ENCODE measurements at places on chromosomes 7 and 10.

DNA sequence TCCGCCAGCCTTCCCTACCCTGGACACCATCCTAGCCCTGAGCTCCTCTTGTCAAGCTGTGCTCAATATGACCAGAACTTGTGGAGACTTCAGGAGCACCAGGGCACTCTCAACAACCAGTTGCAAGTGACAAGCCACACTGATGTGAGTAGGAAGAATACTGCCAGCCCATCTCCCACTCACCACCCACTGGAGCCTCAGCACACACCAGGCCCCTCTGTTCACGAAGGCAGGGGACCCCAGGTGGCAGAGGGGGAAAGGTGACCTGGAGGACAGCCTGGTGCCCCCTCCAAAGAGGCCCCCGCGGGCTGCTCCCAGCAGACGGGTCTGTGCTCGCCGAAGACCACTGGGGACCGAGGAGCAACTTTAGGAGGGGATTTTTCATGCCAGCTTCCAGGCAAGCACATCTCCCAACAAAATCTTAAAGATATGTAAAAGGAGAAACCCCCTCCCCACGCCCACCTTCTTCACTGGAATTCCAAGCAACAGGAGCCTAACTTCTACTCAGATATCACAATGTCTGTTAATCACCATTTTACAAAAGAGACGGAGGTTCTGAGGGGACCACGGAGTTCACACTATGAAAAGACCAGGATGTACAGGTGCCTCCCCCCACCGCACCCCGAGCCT lies 1.0 kb downstream of the MMD2 start:
- DNase-seq = no peak

DNA sequence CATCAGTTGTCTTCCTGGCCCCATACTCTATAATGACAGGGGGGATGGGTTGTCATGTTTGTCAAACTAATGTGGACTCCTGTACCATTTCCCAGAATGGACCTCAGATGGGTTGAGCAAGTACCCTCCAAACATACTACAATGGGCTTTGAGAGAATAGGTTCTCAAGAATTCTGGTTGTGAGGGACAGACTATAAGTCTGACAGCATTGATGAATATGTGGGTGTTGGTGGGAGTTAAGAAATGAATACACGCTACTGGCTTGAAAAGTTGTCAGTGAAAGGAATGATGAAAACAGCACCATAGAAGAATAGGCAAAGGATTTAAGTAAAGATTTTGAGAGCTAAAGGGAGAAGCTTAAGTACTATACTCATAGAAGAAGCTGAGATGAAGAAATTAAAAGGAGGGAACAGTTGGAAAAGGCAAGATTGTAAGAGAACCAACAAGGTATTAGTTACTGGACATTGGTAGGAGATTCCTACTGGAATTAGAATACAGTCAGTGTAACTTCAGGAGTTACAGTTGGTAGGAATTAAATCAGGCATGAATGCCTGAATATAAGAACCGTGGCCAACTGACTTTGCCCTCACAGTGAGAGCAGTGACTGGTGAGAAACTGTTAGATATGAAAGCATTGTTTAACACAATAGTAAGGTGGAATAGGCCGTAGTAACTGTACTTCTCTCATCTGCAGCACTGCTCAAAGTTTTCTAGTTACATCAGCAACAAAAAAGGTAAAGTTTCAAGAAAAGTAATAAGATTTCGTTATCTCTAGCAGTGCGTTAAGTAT lies 86.3 kb downstream of the LCOR start:
- DNase-seq = no peak

GRCh38 chr10:27439101-27439500 lies 65.0 kb upstream of the RAB18 start:
- DNase-seq = no peak

DNA sequence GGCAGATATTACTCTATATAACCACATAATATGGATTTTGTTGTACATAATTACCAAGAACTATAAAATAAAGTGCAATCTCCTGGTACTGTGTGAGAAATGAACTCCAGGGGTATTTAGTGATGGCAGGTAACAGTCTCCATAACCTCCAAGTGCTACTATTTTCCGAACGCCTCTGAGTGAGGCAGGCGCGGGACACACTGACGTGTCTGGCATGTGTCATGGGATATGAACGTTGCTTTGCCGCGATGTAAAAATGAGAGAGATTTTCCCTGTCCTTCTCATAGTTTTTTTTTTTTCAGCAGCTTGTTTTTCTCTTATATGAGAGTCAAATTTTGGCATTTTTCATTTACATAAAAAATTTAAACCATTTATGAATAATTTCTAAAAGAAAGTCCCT lies 3.6 kb downstream of the ADARB2 start:
- no peak for DNase-seq

- DNase-seq = no peak
Observed at GRCh38 chr10:132366006-132366405, 31.0 kb upstream of the PWWP2B start.

GRCh38 chr7:36939816-36940215 lies 215.5 kb upstream of the AOAH start:
- DNase-seq = no peak

GRCh38 chr10:69392481-69393000 lies 24.2 kb downstream of the TACR2 start:
- DNase-seq = peak; percentile 74

DNA sequence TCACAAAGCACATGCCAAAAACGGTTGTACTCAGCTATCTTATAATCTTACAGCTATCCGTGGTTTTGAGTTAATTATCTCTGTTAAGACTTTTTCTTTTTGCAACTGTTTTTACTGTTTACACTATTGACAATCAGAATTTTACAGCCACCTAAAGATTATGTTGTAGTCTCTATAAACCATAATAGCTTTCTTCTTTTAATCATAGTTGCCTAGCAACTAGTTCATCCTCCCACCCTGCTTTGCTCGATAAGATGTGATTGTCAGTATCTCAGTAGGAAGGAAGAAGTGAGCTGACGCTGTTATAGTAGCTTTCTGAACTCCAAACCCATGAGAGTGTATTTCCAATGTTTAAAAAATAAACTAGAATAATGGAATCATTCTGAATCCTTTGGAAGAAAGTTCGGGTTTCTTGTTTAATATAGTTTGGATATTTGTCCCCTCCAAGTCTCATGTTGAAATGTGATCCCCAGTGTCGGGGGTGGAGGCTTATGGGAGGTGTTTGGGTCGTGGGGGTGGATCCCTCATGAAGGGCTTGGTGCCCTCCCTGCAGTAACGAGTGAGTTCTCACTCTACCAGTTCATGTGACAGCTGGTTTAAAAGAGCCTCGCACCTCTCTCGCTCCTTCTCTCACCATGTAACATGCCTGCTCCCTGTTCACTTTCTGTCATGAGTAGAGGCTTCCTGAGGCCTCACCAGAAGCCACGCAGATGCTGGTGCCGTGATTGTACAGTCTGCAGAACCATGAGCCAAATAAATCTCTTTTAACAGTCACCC lies 68.1 kb downstream of the SVOPL start:
- no peak for DNase-seq

- no peak for DNase-seq
Observed at GRCh38 chr10:22669163-22669711, 45.1 kb downstream of the PIP4K2A start.

DNA sequence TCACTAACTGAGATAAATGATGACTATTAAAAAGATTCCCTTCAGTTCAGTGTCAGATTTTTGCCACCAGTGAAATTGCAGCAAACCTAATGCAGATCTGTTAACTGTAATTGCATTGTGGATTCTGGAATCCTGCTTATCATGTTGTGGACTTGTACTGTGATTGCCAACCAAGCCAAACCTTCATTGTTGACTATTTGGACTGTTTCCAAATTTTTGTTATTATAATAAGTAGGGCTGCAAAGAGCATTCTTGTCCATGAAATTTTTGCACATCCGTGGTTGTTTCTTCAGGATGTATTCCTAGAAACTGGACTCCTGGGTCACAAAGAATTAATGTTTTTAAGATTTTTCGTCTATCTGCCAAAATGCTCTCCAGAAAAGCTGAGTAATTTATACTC lies 281.6 kb upstream of the ZMIZ1 start:
- no peak for DNase-seq

DNA sequence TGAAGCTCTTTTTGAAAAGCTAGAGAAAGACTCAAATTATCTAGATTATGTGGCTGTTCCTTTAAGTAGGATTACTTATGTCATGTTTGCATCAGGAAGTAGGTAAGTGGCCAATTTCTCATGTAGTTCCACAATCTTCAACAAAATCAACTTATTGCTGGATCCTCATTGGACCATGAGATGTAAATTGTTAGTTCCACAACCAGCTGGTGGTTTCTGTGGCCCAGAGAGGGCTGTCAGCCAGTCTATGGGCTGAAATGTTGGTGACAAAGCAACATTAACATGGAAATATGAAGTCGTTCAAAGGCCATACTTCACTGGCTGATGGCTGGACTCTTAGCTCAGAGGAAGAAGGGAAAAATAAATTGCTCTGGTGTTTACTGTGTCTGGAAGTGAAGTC lies 157.9 kb downstream of the PLXDC2 start:
- DNase-seq = no peak

DNA sequence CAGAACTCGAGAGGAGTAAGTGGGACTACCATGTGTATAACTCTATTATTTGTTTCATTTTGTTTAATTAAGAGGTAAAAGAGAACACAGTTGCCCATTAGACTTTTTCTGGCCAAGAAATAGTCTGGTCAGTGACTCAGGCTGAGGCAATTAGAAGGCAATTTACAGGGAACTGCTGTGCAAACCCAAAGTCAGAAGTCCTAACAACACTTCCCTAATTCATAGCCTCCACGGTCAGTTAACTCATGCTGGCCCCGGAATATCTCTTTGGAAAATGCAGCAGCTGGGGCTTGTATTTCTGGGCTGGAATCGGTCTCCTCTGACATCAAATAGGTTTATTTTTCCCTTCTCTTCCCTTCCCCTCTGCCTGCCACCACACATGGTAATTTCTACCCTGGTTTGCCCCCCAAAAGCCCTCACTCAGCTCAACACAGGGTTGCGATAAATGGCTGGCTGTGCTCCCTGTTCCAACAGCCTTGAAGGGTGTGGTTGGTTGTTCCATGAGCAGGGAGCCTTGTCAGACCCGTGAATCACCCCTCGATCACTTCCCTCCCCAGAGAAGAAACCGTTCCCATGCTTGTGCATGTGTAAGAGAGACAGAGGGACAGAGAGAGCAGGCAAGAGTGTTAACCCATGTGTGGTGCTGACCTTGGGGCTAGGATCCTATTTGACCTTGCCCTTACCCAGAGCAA lies 5.3 kb downstream of the SH3PXD2A start:
- no peak for DNase-seq

GRCh38 chr10:103273041-103273441 lies 3.9 kb upstream of the INA start:
- DNase-seq = no peak

GRCh38 chr7:82762880-82763279 lies 319.3 kb upstream of the CACNA2D1 start:
- no peak for DNase-seq

DNA sequence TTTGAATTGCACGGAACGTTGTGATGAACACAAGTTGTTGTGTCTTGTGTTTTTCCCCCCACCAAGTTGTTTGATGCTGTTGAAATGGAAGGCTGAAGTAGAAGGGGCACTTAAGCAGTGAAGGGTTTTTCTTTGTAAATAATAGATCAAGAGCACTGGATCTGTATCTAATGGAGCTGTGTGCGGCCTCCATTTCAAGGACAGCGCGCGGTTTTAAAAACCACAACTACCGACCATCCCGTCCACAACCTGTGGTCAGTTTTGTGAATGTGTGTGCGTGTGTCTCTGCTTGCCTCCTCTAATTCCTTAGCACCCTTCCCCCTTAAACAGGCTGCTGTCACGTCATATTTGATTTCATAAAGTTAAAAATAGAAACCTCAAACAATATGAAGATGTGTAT lies 165.5 kb downstream of the TCF7L2 start:
- no peak for DNase-seq

DNA sequence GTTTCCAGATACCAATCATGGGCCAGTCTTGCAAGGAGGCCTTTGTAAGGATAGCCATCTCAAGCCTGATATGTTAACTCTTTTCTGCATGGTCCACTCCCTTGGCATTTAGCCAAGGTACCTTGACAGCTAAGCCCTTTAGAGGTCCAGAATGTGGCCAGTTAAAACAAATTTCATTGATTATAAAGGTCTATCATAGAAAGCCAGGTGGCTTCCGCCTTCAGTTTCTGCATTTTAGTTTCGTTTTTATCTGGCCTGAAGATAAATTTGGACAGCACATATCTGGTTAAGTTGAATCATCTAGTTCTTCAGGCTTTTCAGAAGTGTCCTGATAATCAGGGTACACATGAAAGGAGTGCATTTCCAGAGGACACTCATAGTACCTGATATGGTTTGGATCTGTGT lies 30.7 kb downstream of the ANKIB1 start:
- DNase-seq = no peak

GRCh38 chr7:148882841-148883265 lies 1.2 kb downstream of the EZH2 start:
- DNase-seq = no peak

DNA sequence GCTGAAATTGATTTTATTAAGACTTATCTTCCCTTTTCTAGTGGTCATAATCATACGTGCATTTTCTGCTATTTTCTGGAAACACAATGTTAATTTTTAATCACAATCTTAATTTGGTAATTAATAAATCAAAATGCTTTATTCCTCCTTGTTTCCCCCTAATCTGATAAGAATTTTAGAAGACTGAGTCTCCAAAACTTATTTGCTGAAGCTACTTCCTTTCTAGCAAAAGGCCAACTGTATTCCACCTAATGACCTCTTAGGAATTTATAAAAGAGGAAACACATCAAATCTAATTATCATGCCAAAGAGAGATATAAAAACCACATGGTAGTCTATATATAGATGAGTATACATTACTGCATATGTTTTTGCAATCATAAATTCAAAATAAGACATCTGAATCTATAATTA lies 140.6 kb downstream of the GNAI1 start:
- DNase-seq = no peak

DNA sequence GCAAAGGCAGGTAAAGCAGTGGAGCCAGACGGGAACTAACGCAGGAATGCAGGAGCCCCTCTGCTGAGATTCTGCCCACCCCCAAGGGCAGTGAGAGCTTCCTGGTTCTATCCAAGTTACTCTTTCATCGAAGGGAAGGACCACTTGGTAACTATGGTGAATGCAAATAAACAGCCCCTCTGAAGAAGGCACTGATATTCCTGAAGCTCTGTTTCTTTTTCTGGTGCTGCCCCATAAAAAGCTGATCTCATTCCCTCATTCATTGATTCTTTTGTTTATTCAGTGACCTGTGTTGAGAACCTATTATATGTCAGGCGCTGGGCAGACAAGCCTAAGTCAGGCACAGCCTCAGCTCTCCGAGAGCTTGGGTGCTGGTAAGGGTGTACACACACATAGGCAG lies 217.3 kb downstream of the SNX10 start:
- no peak for DNase-seq

- DNase-seq = no peak
Observed at GRCh38 chr7:19101909-19102308, 15.5 kb downstream of the TWIST1 start.

GRCh38 chr10:116742367-116743265 lies at the start of gene HSPA12A:
Gene HSPA12A, minus strand, starts transcription at chr10:116742566. Its CDS starts 97 bp downstream, at chr10:116742469.
- peak; percentile 32 for DNase-seq

All from activated CD4-positive, alpha-beta T cell treated with anti-CD3 and anti-CD28 coated beads for 4 hours (primary cell).